Non-pigmented ciliary epithelial cell (primary cell): ENCODE measurements at places on chromosomes 13 and 19.

GRCh38 chr13:27574661-27575060 is 45.7 kb downstream of the LNX2 start:
- DNase-seq: no peak

DNA sequence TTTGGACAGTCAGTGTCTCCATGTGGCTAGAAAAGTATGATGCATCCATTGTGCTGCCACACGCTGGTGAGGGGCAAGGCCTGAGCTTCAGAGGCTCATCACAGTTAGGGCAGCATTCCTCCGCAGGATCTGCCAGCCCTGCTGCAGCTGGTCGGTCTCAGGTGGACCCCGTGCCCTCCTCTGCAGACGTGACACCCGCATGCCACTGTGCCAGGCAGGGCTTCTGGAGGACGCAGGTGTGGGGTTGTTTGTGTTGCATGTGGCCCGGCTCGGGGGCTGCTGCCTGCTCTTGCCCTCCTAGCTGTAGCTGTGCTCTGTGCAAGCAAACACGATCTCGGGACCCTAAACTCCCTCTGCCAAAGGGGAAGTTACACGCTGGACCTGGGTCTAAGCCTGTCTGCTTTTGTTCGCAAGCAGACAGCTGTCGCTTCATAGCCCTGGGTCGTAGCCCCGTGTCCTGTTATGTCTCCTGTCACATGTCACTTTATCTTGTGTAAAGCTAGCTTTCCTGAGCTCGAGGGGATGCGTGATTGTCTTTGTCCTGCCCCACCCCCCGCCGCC is 45.3 kb downstream of the SLC7A9 start:
- DNase-seq: no peak

GRCh38 chr13:70812481-70812880 is 704.2 kb upstream of the KLHL1 start:
- peak; percentile 67 for DNase-seq

GRCh38 chr13:80133631-80134261 is 207.2 kb downstream of the SPRY2 start:
- DNase-seq: no peak

- DNase-seq: no peak
Observed at GRCh38 chr13:25501231-25501630, 129.5 kb downstream of the ATP8A2 start.

DNA sequence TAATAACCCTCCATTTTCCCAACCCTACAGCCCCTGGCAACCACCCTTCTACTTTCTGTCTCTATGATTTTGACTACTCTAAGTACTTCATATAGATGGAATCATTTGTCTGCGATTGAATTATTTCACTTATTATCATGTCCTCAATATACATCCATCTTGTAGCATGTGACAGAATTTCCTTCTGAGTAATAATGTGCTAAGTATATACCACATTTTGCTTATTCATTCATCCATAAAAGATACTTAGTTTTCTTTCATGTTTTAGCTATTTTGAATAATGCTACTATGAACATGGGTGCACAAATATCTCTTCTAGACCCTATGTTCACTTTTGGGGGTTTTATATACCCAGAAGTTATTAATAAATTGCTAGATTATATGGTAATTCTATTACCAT is 17.4 kb upstream of the NDFIP2 start:
- DNase-seq: no peak

DNA sequence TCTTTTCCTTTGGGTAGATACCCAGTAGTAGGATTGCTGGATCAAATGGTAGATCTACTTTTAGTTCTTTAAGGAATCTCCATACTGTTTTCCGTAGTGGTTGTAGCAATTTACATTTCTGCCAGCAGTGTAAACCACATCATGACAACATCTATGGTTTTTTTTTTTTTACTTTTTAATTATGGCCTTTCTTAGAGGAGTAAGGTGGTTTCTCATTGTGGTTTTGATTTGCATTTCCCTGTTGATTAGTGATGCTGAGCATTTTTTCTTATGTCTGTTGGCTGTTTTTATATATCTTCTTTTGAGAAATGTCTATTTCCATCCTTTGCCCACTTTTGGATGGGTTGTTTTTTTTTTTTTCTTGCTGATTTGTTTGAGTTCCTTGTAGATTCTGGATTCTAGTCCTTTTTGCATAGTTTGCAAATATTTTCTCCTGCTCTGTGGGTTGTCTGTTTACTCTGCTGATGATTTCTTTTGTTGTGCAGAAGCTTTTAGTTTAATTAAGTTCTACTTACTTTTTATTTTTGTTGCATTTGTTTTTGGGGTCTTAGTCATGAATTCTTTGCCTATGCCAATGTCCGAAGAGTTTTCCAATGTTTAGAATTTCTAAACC is 38.8 kb downstream of the TDRD3 start:
- DNase-seq: no peak

GRCh38 chr13:26561651-26562511 is 4.4 kb downstream of the WASF3 start:
- DNase-seq: no peak

GRCh38 chr19:45151320-45151719 is 9.5 kb downstream of the NKPD1 start:
- no peak for DNase-seq

- DNase-seq: no peak
Observed at GRCh38 chr19:35142606-35143230, 337 bp upstream of the FXYD7 start.

GRCh38 chr13:73667756-73668155 is 466.4 kb downstream of the KLF12 start:
- no peak for DNase-seq

- DNase-seq: no peak
Observed at GRCh38 chr13:23161481-23161825, 19.3 kb upstream of the SGCG start.

- DNase-seq: no peak
Observed at GRCh38 chr13:38462605-38463004, 113.0 kb downstream of the UFM1 start.

- no peak for DNase-seq
Observed at GRCh38 chr13:28338006-28338574, 156.8 kb downstream of the FLT1 start.

GRCh38 chr13:44884076-44884729 is 105.1 kb downstream of the NUFIP1 start:
- DNase-seq: peak; percentile 43

GRCh38 chr19:1356508-1356865 is 27.2 kb upstream of the NDUFS7 start:
- no peak for DNase-seq

GRCh38 chr19:40604647-40605215 is 3.6 kb downstream of the LTBP4 start:
- DNase-seq: no peak

GRCh38 chr13:31207661-31208552 is 8.1 kb downstream of the B3GLCT start:
- DNase-seq: no peak

GRCh38 chr13:80339912-80340650 is 845 bp downstream of the SPRY2 start:
- no peak for DNase-seq

DNA sequence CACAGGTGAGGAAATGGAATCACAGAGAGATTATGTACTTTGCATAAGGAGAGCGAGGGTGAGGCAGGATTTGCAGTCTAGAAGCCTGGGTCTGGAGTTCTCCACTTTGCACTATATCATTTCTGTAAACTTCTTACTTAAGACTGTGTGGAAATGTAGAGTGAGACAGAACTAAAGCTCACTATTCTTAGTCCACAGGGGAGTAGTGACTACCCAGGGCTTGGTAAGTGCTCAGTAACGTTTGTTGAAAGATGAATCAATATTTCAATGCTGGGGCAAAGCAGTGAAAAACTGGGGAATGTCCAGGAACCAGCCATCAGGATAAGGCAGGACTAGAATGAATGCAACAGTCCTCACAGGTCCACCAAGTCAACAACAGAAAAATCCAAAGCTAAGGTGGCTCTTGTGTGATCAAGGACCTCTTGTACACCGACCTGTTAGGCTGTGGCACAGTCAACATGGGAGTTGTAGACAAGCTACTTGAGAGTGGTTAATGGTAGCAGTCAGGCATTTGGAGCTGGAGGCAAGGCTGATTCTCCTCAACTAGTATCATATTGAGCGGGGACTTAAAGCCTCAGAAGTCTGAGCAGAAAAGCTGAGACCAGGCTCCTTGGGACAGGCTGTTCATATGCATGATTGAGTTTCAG is 929 bp upstream of the TNFSF13B start:
- no peak for DNase-seq

DNA sequence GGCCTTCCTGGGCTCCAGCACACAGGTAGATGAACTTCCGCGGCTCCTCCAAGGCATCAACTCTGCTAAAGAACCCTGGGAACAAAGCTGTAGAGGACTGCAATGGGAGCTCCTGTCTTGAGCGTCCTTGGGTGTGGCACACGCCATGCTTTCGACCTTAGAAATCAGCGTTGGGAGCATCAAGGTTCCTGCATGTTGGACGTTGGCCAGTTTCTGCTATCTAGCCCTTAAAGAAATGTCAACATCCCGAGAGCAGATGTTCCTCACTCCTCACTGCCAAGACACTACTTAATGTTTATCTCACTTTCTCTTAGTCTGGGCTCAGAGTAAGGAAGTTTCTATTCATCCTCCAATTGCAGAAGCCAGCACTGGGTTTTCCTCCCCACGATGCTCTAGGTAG is 70.6 kb upstream of the MEDAG start:
- no peak for DNase-seq

DNA sequence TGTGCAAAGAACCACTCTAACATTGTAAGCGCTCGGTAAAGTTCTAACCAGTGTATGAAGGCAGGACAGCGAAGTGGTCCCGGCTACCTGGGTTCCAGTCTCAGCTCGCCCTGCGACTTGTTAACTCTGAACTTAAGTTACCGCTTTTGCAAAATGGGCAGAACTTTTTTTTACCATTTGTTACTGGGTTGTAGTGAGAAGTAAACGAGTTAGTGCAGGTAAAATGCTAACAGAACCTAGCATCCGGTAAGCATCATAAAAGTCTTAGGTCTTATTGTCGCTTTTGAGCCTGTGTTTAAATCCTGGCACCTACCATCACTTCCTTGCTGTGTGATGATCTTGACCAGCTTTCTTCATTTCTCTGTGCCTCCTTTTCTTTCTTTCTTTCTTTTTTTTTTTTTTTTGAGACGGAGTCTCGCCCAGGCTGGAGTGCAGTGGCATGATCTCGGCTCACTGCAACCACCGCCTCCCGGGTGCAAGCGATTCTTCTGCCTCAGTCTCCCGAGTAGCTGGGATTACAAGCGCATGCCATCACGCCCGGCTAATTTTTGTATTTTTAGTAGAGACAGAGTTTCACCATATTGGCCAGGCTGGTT is 734 bp upstream of the TRMT1 start:
- DNase-seq: no peak

- DNase-seq: no peak
Observed at GRCh38 chr13:21625366-21625765, 21.4 kb upstream of the MICU2 start.

GRCh38 chr13:110185696-110186095 is 121.3 kb downstream of the COL4A1 start:
- DNase-seq: peak; percentile 8
